ENCODE measurements at places on chromosomes 3 and 15.

DNA sequence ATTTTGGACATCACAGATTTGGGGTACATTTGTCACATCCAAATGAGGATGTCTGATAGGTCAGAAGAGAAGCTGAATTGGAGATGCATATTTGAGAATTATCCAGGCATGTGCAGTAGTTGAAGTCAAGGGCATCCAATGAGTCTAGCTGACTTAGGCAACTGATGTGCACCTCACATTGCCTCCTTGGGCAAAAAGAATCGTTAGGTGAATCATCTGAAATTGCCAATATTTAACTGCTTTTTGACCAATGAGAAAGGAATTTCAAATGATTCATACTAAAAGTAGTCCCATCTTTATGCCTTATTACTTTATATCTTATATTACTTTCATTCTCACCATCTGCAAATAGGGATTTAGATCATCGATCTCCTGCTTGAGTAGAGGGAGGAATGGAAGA, 117.7 kb downstream of the CD47 start:
- no peak for DNase-seq

DNA sequence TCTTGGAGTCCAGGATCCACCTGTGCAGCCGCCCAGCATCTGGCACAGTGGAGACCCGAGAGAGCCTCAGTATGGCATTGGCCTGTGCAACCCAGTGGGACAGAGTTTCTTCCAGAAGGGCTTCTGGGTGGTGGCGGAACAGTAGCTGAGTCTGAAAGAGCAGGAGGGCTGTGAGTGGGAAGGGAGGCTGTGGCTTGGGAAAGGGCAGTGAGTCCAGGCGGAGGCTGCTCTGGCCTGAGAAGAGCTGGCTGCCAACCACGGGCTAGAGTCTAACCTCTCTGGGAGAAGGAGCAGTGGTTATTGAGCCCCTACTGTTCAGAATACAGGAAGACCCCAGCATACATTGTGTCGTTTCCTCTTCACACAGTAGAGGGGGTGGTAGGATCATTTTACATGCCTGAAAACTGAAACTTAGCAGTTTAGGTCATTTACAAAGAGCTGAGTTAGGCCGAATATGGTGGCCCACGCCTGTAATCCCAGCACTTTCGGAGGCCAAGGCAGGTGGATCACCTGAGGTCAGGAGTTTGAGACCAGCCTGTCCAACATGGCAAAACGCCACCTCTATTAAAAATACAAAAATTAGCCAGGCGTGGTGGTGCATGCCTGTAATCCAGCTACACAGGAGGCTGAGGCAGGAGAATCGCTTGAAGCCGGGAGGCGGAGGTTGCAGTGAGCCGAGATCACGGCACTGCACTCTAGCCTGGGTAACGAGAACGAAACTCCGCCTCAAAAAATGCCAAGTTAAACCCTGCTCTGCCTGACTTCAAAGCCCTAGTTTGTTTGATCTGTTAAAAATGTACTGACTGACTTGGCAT, 3.2 kb downstream of the AEN start:
- DNase-seq = no peak

GRCh38 chr3:11581237-11582190, 62.2 kb downstream of the VGLL4 start:
- DNase-seq = peak; percentile 37

GRCh38 chr3:182692021-182692420, 101.3 kb upstream of the ATP11B start:
- DNase-seq = no peak

GRCh38 chr3:31010491-31010890, 116.0 kb upstream of the GADL1 start:
- no peak for DNase-seq

- DNase-seq = no peak
Observed at GRCh38 chr15:77475898-77476297, 55.2 kb downstream of the HMG20A start.

GRCh38 chr3:8665407-8665896, 20.9 kb upstream of the SSUH2 start:
- no peak for DNase-seq

DNA sequence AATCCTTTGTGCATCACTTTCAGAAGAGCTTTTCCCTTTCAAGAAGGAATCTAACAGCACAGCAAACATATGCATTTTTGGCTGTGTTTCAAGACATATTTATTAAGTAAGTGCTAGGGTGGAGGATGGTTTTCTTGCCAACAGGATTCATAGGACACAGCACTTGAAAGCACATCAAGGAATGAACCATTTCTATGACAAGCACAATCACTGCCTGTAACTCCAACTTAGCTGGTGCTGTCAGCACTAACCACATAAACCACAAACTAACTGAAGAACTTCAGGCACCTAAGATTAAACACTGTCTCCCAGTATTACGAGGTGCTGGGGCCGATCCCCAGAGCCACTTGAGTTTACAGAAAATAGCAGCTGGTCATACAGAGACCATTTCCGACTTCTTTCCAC, 35.4 kb upstream of the SPRED1 start:
- DNase-seq = no peak

DNA sequence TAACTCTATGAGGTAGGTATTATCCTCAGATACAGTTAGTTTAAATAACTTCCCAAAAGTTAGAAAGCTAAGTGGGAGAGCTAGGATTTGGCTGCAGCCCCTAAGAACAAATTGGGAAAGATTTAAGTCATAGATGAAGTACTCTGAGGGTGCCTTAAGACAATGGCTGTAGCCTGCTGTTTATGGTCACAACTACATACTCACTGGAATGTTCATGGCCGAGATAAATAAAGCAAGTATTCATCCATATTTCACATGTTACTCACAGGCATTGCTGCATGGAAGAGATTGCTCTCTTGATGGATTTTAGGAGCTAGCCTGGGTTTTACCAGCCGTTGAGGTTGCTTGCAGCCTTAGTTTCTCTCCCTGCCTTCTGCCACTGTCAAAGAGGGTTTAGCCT, 145.0 kb downstream of the CMSS1 start:
- DNase-seq = no peak

DNA sequence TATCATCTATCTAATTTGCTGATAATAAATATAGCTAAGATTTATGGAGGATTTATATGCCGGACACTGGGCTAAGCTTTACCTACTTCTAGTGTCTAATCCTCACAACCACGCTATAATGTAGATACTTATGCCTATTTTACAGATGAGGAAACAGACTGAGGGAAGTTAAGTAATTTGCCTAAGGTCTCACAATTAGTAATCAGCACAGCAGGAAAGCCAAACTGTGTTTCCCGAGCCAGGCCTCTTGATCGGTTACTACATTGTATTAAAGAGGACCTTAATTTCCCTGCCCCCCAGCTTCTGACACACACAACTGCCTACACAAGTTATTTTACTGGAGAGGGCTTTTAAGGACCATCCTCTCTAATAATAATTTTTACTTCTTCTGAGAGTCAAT, 40.9 kb downstream of the ONECUT1 start:
- DNase-seq = no peak

- peak; percentile 89 for DNase-seq
Observed at GRCh38 chr15:31488437-31489204, 162.0 kb downstream of the KLF13 start.

DNA sequence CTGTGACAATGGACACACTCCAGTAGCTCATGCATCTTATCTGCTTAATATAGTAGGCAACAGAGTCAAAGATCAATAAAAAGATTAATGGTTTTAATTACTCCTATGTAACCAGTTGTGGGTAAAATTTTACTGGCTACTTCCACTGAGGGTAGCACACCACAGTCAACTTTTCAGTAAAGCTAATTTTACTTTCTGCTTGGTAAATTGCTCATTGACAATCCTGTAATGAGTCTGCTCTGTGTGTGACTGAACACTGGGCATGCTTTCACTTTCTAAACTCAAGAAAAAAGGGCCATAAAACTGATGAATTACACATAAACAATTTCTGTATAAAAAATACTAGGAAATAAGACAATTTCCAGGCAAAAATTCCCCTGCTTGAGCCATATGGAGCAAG, 838.3 kb downstream of the VGLL3 start:
- DNase-seq = no peak

- peak; percentile 37 for DNase-seq
Observed at GRCh38 chr15:82952158-82953081, at the start of gene HOMER2. Gene HOMER2 (minus strand): TSS chr15:82952720. CDS start chr15:82952535, 185 bp downstream.

DNA sequence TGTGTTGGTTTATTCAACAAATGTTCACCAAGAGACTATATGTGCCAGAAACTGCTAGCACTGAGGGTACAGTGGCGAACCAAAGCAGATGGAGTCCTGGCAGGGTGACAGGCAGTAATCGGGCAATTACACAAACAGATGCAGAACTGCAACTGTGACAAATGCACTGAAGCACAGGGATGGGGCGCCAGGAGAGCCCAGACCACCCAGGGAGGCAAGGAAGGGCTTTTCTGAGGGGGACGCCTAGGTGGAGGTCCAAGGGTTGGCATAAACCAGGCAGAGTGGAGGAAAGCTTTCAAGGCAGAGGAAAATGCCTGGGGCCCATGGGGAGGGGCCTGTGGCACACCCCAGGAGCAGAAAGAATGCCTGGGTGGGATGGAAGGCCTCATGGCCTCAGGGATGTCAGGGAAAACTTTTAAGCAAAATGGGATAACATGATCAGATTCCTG, 5.5 kb downstream of the DIS3L start:
- no peak for DNase-seq

- no peak for DNase-seq
Observed at GRCh38 chr3:104359546-104359945, 1007.2 kb upstream of the ALCAM start.

- DNase-seq = no peak
Observed at GRCh38 chr3:2904054-2904453, 206.1 kb downstream of the IL5RA start.

DNA sequence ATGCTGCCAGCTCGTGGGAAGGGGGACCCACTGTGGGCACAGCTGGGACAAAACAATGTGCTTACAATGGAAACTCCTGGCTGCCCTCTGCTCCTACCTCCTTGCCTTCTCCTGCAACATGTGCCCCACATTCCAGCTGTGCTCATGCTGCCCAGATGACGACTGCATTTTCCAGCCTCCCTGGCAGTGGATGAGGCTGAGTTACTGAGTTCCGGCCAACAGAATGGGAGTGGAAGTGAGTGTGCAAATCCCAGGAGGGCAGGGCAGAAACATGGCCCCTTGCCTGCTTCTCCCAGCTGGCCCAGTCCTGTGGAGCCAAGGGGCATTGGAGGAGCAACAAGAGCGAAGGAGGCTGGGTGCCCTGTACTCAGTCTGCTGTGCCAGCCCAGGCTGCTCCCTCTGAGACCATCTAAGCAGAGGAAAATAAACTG, 17.1 kb downstream of the KLF15 start:
- DNase-seq = no peak

DNA sequence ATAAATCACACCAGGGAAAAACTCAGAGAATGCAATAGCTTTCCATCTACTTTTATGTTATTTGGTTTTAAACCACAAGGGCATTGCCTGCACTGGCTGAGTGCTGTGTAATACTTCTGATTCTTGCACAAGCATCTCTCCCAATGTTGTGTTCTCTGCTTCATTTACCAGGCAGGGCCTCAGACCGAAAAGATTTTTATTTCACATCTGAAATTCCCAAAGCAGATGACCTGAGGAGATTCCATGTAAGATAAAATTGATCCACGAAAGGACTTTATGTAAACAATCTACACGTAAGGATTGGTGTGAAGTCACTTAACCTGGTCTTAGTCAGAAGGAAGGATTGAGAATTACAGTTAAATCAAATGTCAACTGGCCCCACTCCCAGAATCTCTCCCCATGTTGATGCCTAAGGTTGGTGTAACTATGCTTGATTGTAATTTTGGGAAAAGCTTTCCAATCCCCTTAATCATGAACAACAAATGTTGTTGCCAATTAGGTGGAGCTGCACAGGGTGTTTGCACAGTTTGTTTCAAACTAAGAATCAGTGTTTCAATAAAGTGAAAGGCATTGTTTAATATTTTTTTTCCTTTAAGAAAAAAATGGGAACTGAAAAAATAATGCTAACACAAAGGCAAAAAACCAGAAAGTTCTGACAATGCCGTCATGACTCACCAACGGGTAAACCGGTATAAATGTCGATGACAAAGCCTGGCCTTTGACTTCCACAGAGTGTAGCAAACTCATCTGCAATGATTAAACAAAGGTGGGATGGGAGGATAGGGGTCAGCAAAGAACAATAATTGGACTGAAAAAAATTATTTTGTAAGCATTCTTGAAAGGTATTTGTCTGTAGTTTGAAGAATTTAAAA, 128.6 kb downstream of the DUT start:
- DNase-seq = no peak

DNA sequence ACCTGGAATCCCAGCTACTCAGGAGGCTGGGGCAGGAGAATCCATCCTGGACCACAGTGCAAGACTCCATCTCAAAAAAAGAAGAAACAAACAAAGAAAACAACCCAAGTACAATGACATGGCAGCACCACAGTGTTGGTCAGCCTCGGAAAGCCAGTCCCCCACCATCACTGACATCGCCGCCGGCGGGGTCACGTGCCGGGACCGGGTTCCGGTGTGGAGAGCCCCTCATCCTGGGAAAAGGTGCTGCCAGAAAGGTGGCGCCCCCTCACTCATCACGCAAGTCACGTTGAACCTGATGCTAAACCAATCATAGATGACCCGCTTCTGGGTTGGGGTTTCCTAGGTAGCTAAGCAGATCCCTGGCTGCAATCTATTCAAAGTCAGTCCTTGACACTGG, 17.8 kb downstream of the QRICH1 start:
- no peak for DNase-seq

DNA sequence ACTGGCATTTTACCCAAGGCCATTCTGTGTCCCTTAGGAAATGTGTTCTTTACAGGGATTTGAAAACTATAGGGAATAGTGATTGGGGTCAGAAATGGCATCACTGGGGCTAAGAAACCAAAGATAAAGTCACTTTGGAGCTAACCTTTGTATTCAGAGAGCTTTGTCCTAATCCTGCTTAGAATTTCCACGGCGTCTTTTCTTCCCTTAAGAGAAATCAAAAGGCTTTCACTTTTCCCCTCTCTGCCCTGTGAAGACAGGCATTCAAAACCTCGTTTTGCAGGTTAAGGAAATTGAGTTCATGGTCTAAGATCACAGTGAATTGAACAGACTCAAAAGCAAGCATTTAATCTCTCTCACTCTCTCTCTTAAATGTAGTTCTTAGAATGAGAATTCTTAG, 182.5 kb downstream of the VGLL4 start:
- no peak for DNase-seq

DNA sequence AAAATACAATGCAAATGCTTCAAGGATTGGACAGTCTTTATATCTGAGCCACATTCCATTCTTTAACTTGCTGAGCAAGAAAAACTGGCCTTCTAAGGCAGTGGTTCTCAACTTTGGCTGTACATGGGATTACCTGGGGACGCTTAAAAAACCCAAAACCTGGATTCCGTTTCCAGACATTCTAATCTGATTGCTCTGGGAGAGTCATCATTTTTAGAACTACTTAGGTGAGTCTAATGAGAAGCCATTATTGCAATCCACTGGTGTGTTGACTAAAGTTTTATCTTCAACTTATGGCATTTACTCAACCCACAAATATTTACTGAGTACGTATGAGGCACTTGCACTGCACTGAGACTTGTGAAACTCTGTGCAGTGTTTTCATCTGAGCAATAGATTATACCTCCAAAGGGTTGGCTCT, 195.7 kb upstream of the ATP11B start:
- no peak for DNase-seq

- DNase-seq = peak; percentile 74
Observed at GRCh38 chr3:69252631-69253030, 130.2 kb upstream of the LMOD3 start.

- no peak for DNase-seq
Observed at GRCh38 chr3:28699283-28699682, 350.7 kb upstream of the AZI2 start.
